ENCODE measurements at places on chromosomes 4 and X. TPM values are rescaled to one million over a fixed set of nuclear protein-coding genes. Genes with fewer than 3 reads are reported as not detected.

The ZMYM3 gene
- 67.6 TPM for total RNA-seq

The SLC25A53 gene
- 2.2 TPM for total RNA-seq

The TNIP3 gene
- not detected for total RNA-seq

The MAGEA1 gene
- total RNA-seq, result not detected

The HPGDS gene
- total RNA-seq, result not detected

- no peak overlapping the region for H3K4me3 ChIP-seq
- H3K27me3 ChIP-seq, result no peaks in the 10 kb centered on the region
- peaks cover 19% of the 10 kb centered on the region for H3K4me1 ChIP-seq
Measured at GRCh38 chrX:103431316-103431715, 55.0 kb downstream of the BEX3 start.

DNA sequence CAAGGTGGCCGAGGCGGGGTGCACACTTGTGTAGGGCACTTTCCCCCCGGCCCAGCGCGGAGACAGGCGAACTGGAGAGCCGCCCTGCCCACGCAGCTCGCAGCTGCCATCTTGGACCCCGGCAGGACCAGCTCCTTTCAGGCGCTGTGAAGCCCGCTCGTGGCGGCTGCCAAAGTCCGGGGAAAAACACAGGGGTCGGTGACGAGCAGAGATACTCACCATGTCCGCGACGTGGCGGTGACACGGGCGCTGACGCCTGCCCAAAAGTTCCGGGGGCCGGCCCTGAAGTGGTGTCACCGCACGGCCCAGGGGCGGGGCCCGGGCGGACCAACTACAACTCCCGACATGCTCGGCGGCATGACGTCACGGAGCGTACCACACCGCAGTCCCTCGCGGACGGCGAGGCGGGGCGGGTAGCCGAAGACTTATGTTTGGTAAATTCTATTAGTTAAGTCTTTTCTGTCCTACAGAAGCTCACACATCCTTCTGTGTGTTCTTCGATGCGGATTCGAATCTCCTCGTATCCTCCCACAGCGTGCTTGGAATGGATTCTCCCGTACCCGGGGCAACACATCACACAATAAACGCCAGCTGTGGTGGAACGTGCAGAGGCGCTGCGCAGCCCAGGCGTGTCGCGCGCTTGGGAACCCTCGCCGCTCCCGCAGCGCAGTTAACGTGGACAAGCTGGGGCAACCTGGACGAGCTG is at the start of gene UFSP2:
Gene UFSP2, minus strand, starts transcription at position 318 of the 706 bp plus-strand sequence. Its CDS starts 96 bp downstream, at position 222.
- H3K27ac ChIP-seq, result peak within 1 kb of the TSS; percentile 94
- H3K4me3 ChIP-seq, result peak within 1 kb of the TSS; percentile 96
- H3K27me3 ChIP-seq, result no peaks in the 10 kb centered on the region

GRCh38 chr4:7694324-7694723 is 245.3 kb downstream of the AFAP1 start:
- no peak for DNase-seq
- no peaks in the 10 kb centered on the region for H3K36me3 ChIP-seq
- H3K4me1 ChIP-seq, result peaks cover 2% of the 10 kb centered on the region
- no peaks in the 10 kb centered on the region for H3K27me3 ChIP-seq
- H3K27ac ChIP-seq, result no peak overlapping the region

GRCh38 chr4:128513664-128514484 is 226.3 kb upstream of the PGRMC2 start:
- H3K4me1 ChIP-seq, result peaks cover 24% of the 10 kb centered on the region
- H3K4me3 ChIP-seq, result no peak overlapping the region
- no peaks in the 10 kb centered on the region for H3K36me3 ChIP-seq
- no peak overlapping the region for H3K27ac ChIP-seq
- DNase-seq, result no peak

GRCh38 chr4:23945451-23946017 is 55.7 kb upstream of the PPARGC1A start:
- H3K27ac ChIP-seq, result no peak overlapping the region
- no peaks in the 10 kb centered on the region for H3K36me3 ChIP-seq
- H3K4me3 ChIP-seq, result no peak overlapping the region
- H3K27me3 ChIP-seq, result no peaks in the 10 kb centered on the region

DNA sequence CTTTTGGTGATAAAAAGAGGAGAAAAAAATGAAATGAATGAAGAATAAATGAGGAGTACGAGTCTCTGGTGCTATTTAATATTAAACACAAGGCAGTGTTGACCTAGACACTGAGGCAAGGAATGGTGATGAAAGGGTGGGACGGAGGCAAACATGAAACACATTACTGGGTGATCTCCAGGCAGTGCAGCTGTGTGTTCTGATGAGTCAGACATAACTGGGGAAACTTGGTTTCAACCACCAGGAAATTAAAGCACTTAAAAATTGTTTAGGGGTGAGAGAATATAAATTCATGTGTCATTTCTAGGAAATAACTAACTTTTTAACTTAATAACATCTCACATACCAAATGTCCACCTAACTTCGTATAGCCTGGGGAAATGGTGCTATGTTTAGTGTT is 19.7 kb upstream of the CXCL6 start:
- H3K27me3 ChIP-seq, result no peaks in the 10 kb centered on the region
- no peaks in the 10 kb centered on the region for H3K36me3 ChIP-seq
- H3K4me3 ChIP-seq, result no peak overlapping the region

- no peak overlapping the region for H3K4me3 ChIP-seq
- H3K27ac ChIP-seq, result no peak overlapping the region
- no peaks in the 10 kb centered on the region for H3K27me3 ChIP-seq
- no peaks in the 10 kb centered on the region for H3K4me1 ChIP-seq
- no peaks in the 10 kb centered on the region for H3K36me3 ChIP-seq
Measured at GRCh38 chr4:81314196-81314896, 99.3 kb upstream of the PRKG2 start.

DNA sequence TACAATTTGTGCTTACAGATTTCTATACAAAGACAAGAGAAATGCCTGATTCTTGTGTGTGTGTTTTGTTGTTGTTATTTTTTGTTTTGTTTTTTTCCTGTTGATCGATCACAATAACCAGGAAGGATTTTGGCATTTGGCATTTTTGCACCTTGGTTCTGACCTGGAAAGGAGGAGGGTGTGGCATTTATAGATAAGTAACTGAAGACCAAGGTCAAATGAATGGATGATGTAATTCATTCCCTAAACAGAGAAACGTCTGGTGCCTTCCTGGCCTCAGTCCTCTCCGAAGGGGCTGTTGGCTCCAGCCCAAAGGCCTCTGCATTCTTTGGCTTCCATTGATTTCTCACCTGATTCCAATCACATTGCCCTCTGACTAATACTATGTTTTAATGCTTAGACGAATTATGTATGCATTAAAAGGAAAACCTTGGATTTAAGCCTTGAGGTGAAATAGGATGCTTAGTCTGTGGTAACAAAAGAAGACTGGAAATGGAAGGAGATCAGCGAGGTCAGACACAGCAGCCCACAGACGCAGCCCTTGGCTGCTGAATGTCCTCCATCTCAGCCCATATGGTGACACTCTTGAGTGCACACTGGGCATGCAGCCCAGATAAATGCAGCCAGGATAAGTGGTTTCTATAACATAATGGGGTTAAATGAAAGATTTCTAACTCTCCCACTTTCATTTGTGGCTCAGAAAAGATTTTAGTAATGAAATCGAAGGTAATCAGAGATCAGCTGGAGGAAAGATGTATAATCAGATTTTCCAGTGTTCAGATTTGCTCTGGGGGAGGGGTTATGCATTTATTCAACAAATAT is 60.5 kb upstream of the TRIM2 start:
- no peaks in the 10 kb centered on the region for H3K36me3 ChIP-seq
- H3K27ac ChIP-seq, result no peak overlapping the region
- H3K4me1 ChIP-seq, result peaks cover 26% of the 10 kb centered on the region
- peak; percentile 48 for DNase-seq
- no peak overlapping the region for H3K4me3 ChIP-seq
- no peaks in the 10 kb centered on the region for H3K27me3 ChIP-seq

DNA sequence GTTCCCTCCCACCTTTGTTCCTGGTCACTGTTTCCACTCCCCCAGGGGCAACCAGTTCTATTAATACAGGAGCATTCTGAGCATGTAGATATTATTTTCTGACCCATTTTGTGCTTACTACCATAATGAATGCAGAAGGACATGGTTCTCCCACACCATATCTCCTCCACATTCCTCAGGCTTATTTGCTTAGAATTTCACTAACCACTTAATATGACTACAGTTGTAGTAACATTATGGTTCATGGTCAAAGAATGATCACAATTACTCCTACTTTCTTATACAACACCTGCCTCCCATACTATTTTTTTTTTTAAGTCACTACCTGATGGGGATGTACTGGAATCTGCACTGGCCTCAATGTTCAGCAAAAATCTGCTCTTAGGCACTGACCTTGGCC is 7.5 kb upstream of the FAM184B start:
- no peaks in the 10 kb centered on the region for H3K4me1 ChIP-seq
- H3K4me3 ChIP-seq, result no peak overlapping the region
- no peak overlapping the region for H3K27ac ChIP-seq
- H3K36me3 ChIP-seq, result peaks cover 8% of the 10 kb centered on the region
- no peaks in the 10 kb centered on the region for H3K27me3 ChIP-seq

GRCh38 chr4:139018501-139018900 is 2.9 kb downstream of the NOCT start:
- peak overlapping the region; percentile 94 for H3K27ac ChIP-seq
- peaks cover 68% of the 10 kb centered on the region for H3K4me1 ChIP-seq
- peak overlapping the region; percentile 77 for H3K4me3 ChIP-seq
- H3K36me3 ChIP-seq, result no peaks in the 10 kb centered on the region
- H3K27me3 ChIP-seq, result no peaks in the 10 kb centered on the region

- no peaks in the 10 kb centered on the region for H3K4me1 ChIP-seq
- no peak for DNase-seq
- H3K4me3 ChIP-seq, result no peak overlapping the region
- H3K27ac ChIP-seq, result no peak overlapping the region
Measured at GRCh38 chr4:153440475-153440874, 25.7 kb upstream of the TMEM131L start.

DNA sequence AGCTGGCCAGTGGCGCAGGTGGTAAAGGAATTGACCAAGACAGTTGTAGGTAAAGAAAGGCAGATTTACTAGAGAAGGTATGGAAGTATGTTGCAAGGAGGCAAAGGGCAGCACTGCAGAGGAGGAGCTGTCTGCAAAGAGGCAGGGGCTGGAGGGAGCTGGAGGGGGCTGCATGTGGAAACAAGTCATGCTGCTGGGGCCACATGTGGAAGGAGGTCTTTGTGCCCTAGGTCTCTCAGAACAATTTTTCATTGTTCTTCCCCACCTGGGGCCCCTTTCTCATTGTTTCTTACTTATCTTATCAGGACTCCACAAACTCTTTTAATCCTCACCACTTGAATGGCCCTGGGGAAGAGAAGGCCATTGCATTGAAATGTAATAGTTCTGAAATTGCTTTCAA is 144.8 kb upstream of the PLAC1 start:
- no peak overlapping the region for H3K4me3 ChIP-seq
- peaks cover 7% of the 10 kb centered on the region for H3K4me1 ChIP-seq
- no peak for DNase-seq
- H3K27me3 ChIP-seq, result no peaks in the 10 kb centered on the region
- peak overlapping the region; percentile 63 for H3K27ac ChIP-seq
- H3K36me3 ChIP-seq, result no peaks in the 10 kb centered on the region

DNA sequence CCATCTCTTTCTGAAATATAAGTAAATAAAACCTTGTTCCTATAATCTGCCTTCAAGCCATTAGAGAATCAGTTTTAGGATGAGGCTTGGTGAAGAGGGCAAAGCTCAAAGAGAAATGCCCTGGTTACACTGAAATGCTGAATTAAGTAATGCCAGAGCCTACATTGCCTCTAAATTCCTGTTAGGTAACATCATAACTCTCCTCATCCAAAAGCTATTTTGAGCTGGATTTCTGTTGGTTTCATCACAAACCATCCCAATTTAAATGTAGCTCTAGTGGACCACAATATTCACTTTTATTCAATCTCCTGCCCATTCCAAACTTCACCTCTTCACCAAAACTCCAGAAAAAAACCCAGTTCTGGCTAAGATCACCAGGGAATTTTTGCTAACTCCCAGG is 1319.7 kb upstream of the TENM3 start:
- no peaks in the 10 kb centered on the region for H3K36me3 ChIP-seq
- H3K4me3 ChIP-seq, result no peak overlapping the region
- peaks cover 12% of the 10 kb centered on the region for H3K4me1 ChIP-seq
- H3K27me3 ChIP-seq, result no peaks in the 10 kb centered on the region
- no peak for DNase-seq

DNA sequence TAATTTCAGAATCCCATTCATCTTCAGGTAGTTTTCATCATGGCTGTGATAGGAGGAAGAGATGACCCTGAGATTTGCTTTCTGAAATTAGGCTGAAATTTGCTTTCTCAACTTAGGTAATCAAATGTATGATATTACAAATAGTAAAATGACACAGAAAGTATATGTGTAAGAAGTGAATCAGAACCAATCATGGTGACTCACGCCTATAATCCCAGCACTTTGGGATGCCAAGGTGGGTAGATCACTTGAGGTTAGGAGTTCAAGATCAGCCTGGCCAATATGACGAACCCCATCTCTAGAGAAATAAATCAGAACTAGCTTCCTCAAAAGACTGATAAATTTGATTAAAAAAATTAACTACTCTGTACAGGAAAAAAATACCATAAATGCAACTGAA is 555.4 kb downstream of the STPG2 start:
- no peaks in the 10 kb centered on the region for H3K36me3 ChIP-seq
- H3K27me3 ChIP-seq, result no peaks in the 10 kb centered on the region
- DNase-seq, result no peak
- H3K27ac ChIP-seq, result no peak overlapping the region
- H3K4me1 ChIP-seq, result no peaks in the 10 kb centered on the region

DNA sequence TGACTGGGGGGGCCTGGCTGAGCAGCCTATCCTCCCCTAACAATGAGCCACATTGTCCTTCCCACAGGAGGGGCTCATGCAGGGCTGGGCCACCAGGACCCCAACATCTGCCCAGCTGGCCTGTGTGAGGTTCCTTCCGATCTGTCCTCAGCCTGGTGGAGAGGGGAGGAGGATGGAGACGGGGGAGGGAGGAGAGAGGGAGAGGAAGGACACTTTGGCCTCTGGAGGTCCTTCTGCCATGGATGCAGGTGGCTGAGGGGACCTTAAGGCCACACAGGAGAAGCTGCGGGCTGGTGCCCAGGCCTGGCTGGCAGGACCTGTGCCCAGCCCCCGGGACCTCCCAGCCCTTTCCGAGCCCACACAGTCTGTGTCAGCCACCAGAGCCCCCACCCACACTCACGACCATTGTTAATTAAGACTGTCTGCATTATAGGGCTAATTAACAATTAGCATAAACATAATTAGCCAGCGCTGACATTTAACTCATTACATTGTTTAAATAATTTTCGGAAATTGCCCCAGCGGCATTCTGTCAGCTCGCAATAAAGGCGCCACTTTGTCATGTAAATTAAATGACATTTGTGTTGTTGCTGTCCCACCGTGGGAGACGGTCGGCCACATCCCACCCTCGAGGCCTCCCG is 53.0 kb upstream of the NKX1-1 start:
- H3K4me3 ChIP-seq, result peak overlapping the region; percentile 42
- no peaks in the 10 kb centered on the region for H3K36me3 ChIP-seq
- no peak overlapping the region for H3K27ac ChIP-seq
- no peaks in the 10 kb centered on the region for H3K27me3 ChIP-seq

All from GM23338 (cell line).